ENCODE measurements at places on chromosomes 12 and 14. TPM values are rescaled to one million over a fixed set of nuclear protein-coding genes. Genes with fewer than 3 reads are reported as not detected.

DNA sequence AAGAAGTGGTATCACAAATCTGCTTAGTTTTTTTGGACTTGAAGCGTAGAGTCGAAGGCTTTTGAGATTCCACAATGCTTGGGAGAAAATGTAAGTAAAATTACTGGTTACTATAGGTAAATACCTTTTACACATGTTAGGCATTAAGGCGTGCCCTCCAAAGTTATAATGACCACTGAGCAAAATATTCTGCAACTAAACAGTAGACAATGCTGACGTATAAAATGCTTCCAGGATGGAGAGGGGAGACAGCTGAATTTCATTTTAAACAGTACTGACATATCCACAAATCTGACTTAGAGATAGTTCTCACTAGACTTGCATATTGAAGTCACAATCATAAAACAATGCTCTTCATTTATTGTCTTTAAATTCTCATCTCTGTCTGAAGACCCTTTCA, 144.5 kb upstream of the DCN start:
- H3K4me1 ChIP-seq: no peaks in the 10 kb centered on the region
- H3K27me3 ChIP-seq: no peaks in the 10 kb centered on the region
- no peak for DNase-seq
- no peak overlapping the region for H3K27ac ChIP-seq

- no peaks in the 10 kb centered on the region for H3K27me3 ChIP-seq
- no peak for DNase-seq
- H3K4me1 ChIP-seq: no peaks in the 10 kb centered on the region
- H3K4me3 ChIP-seq: no peak overlapping the region
- no peak overlapping the region for H3K27ac ChIP-seq
Measured at GRCh38 chr12:67137256-67137655, 131.9 kb upstream of the CAND1 start.

DNA sequence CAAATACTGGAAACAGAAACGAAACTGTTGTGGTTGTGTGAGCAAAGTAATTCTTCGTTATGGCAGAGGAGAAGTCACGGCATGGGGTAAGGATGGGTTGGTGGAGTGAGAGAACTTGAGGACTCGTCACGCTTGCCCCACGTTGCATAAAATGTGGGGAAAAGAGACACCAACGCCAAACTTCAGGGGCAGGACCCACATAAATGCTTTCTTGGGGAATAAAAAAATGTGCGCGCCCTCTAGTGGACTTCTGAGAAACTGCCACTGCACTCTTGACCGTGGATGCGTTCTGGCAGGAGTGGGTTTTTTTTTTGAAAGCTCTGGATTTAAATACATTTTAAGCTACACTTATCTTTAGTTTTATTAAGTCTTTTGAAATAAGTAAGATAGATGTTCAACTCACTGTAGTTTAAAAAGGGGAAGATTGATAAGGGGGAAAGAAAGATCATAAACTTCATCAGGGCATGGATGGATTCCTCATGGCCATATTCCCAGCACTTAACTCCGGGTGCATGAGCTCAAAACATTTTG, 4.1 kb upstream of the IGF1 start:
- no peaks in the 10 kb centered on the region for H3K27me3 ChIP-seq
- peak; percentile 26 for DNase-seq
- H3K36me3 ChIP-seq: no peaks in the 10 kb centered on the region
- H3K4me1 ChIP-seq: no peaks in the 10 kb centered on the region

GRCh38 chr14:53884601-53885000, 72.0 kb downstream of the BMP4 start:
- no peak for DNase-seq
- no peak overlapping the region for H3K4me3 ChIP-seq
- no peak overlapping the region for H3K27ac ChIP-seq
- H3K36me3 ChIP-seq: no peaks in the 10 kb centered on the region

Gene ESRRB
- total RNA-seq: not detected

Gene CCDC184
- not detected for total RNA-seq
